Prostate gland (tissue), 2 donors: ENCODE measurements at places on chromosomes 6 and 20.
A peak's percentile ranks its signal among the peaks of the same experiment; 100 is the strongest.

GRCh38 chr6:23435798-23436197 is 690.2 kb upstream of the NRSN1 start:
- no peaks in the 10 kb centered on the region for H3K4me1 ChIP-seq
- no peaks in the 10 kb centered on the region for H3K36me3 ChIP-seq
- DNase-seq = no peak
- no peak overlapping the region for H3K27ac ChIP-seq
- H3K4me3 ChIP-seq = no peak overlapping the region

GRCh38 chr6:105401247-105402089 is 1.4 kb downstream of the PREP start:
- H3K4me1 ChIP-seq = no peaks in the 10 kb centered on the region
- H3K27me3 ChIP-seq = no peaks in the 10 kb centered on the region
- no peaks in the 10 kb centered on the region for H3K36me3 ChIP-seq
- no peak overlapping the region for H3K4me3 ChIP-seq
- H3K27ac ChIP-seq = no peak overlapping the region

- H3K27me3 ChIP-seq = no peaks in the 10 kb centered on the region
- H3K36me3 ChIP-seq = no peaks in the 10 kb centered on the region
- H3K4me1 ChIP-seq = no peaks in the 10 kb centered on the region
- no peak overlapping the region for H3K4me3 ChIP-seq
Measured at GRCh38 chr6:98486057-98486456, 348.3 kb upstream of the POU3F2 start.

- no peaks in the 10 kb centered on the region for H3K27me3 ChIP-seq
- no peaks in the 10 kb centered on the region for H3K4me1 ChIP-seq
- DNase-seq = no peak
- no peaks in the 10 kb centered on the region for H3K36me3 ChIP-seq
Measured at GRCh38 chr6:81031416-81031815, 721.1 kb downstream of the TENT5A start.

DNA sequence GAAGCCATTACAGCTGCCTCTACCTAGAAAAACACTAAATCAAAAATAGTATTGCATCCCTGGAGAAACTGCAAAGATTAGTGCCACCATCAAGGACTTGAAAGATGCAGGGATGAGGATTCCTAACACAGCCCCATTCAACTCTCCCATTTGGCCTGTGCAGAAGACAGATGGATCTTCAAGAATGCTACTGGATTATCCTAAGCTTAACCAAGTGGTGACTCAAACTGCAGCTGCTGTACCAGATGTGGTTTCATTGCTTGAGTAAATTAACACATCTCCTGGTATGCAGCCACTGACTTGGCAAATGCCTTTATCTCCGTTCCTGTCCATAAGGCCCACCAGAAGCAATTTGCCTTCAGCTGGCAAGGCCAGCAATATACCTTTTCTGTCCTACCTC is 117.4 kb downstream of the TBC1D32 start:
- no peak overlapping the region for H3K27ac ChIP-seq
- no peaks in the 10 kb centered on the region for H3K27me3 ChIP-seq
- H3K36me3 ChIP-seq = no peaks in the 10 kb centered on the region
- H3K4me3 ChIP-seq = no peak overlapping the region

GRCh38 chr6:62626661-62627060 is 340.6 kb upstream of the KHDRBS2 start:
- H3K27ac ChIP-seq = no peak overlapping the region
- no peak overlapping the region for H3K4me3 ChIP-seq
- H3K4me1 ChIP-seq = no peaks in the 10 kb centered on the region
- no peak for DNase-seq

DNA sequence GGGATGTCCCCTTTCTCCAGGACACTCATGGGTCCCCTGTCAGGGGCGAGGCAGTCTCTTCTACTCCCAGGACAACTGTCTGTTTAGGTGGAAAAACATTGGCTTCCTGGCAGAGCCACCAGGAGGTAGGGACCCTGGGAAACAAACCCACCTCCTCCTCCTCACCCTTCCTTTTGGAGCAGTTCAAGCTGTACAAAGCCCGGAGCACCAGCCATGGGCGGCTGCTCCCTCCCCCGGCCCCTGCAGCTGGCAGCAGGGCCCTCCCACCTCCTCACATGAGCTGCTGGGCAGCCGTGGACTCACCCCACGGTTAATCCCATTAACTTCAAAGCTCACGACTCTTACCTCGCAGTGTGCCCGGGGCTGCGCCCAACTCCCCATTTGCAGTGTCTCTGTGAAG is 48.6 kb downstream of the CDH4 start:
- H3K36me3 ChIP-seq = no peaks in the 10 kb centered on the region
- no peak overlapping the region for H3K27ac ChIP-seq
- no peaks in the 10 kb centered on the region for H3K27me3 ChIP-seq
- no peak overlapping the region for H3K4me3 ChIP-seq
- no peaks in the 10 kb centered on the region for H3K4me1 ChIP-seq

- no peak overlapping the region for H3K4me3 ChIP-seq
- H3K27ac ChIP-seq = no peak overlapping the region
- no peak for DNase-seq
- H3K36me3 ChIP-seq = no peaks in the 10 kb centered on the region
- peaks cover 7% of the 10 kb centered on the region for H3K4me1 ChIP-seq
Measured at GRCh38 chr20:19778404-19778803, 20.3 kb downstream of the RIN2 start.

GRCh38 chr20:51702556-51702955 is 65.6 kb downstream of the ATP9A start:
- peaks cover 3% of the 10 kb centered on the region for H3K4me1 ChIP-seq
- no peaks in the 10 kb centered on the region for H3K36me3 ChIP-seq
- H3K27ac ChIP-seq = no peak overlapping the region
- no peak for DNase-seq

DNA sequence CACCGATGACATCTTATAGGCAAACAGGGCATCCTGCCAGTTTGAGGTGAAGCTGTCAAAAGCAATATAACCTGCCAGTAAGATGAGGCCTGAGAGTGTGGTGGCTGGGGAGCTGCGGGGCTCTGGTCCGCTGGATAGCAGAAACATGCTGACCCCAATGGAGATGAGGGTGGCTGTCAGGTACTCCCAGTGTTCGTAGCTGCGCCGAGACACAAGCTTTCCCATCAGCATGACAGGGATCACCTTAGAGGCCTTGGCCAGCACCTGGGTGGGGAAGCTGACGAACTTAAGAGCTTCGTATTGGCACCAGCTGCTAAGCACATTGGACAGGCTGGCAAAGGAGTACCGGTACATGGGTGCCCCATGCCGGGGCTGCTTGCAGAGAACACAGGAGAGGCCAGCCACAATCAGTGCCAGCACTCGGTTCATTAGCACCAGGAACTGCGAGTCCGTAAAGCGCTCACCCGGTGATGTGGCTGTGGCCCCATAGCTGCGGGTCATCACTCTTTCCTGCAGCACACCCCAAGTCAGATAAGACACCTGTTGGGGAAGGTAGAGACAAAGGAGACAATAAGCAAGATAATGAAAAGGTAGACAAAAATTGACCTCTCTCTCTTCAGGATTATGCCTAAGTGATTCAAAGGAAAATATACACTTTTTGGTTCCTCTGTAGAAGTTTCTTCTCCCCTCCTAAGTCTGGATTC is 2.1 kb downstream of the SLC35B2 start:
- no peak for DNase-seq
- peaks cover 7% of the 10 kb centered on the region for H3K4me1 ChIP-seq
- peaks cover 26% of the 10 kb centered on the region for H3K36me3 ChIP-seq

DNA sequence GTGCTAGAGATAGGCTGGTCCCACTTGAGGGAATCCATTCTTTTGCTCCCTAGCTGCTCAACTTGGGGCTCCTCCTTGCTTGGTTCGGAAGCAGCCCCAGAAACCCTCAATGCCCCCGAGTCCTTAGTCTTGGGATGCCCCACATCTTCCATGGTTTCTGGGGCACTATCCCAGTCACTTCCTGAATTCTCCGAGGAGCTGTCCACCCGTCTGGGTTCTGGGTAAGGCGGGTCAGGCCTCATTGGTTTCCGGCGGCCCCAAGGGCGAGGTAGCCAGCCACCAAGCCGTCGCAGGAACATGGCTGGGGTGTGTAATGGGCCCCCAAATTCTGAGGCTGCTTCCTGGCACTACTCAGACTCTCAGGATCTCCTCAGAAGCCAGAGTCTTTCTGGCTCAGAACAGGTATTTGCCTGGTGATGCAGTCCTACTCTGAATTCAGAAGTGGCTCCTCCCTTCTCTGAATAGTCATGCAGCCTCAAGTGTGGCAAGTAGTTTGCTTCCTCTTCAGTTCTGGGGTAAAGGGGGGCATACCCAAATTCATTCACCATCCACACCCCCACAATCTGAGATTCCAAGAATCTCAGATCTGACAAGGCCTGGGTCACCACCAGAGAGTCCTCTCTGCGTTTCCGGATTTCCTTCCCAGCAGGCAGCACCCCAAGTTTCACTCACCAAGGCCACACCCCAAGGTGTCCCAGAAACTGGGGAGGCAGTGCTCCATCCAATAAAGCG is 763 bp downstream of the C6orf47 start:
- H3K27ac ChIP-seq = peak overlapping the region; percentile 76
- no peaks in the 10 kb centered on the region for H3K27me3 ChIP-seq
- peak overlapping the region; percentile 57 for H3K4me3 ChIP-seq
- H3K4me1 ChIP-seq = peaks cover 24% of the 10 kb centered on the region
- no peaks in the 10 kb centered on the region for H3K36me3 ChIP-seq

GRCh38 chr6:17013701-17014100 is 88.1 kb upstream of the STMND1 start:
- no peaks in the 10 kb centered on the region for H3K27me3 ChIP-seq
- no peaks in the 10 kb centered on the region for H3K36me3 ChIP-seq
- peak overlapping the region; percentile 50 for H3K27ac ChIP-seq

- H3K27me3 ChIP-seq = no peaks in the 10 kb centered on the region
- no peak overlapping the region for H3K27ac ChIP-seq
- DNase-seq = no peak
Measured at GRCh38 chr6:168597471-168597875, 156.5 kb downstream of the SMOC2 start.

- no peak overlapping the region for H3K4me3 ChIP-seq
- H3K27ac ChIP-seq = no peak overlapping the region
- no peaks in the 10 kb centered on the region for H3K36me3 ChIP-seq
- H3K4me1 ChIP-seq = no peaks in the 10 kb centered on the region
- no peaks in the 10 kb centered on the region for H3K27me3 ChIP-seq
Measured at GRCh38 chr6:30035784-30036183, 25.3 kb upstream of the POLR1H start.

DNA sequence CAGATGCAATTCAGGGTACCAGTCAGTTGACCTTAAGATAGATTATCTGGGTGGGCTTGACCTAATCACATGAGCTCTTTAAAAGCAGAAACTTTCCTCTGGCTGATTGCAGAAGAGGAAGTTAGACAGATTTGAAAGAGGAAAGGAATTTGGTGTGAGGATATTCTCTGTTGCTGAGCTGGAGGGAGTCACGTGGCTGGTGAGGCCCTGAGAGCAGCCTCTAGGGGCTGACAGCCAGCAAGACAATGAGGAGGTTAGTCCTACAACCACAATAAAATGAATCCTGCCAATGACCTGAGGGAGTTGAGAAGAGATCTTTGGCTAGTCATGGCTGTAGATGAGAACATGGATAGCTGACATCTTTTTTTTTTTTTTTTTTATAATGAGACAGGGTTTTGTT is 87.0 kb upstream of the B3GAT2 start:
- no peak for DNase-seq
- no peaks in the 10 kb centered on the region for H3K27me3 ChIP-seq
- H3K4me1 ChIP-seq = no peaks in the 10 kb centered on the region

- no peaks in the 10 kb centered on the region for H3K36me3 ChIP-seq
- DNase-seq = no peak
- H3K4me3 ChIP-seq = no peak overlapping the region
- no peak overlapping the region for H3K27ac ChIP-seq
- no peaks in the 10 kb centered on the region for H3K27me3 ChIP-seq
Measured at GRCh38 chr6:73341335-73341734, 12.7 kb downstream of the DPPA5 start.

DNA sequence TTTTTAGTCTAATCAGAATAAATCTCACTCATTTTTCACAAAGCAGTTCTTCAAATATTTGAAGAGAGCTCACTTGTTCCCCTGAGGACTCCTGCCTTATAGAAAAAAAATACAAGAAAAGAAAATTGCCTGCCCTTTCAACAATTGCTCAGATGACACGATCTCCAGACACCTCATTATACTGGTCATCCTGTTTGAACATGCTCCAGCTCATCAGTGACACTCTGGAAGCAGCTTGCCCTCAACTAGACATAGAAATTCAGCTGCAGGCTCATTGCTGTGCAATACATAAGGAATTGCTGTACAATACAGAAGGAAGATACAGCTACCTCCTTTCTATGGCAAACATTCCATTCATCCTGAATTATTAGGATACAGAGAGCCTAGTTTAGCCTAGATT is 73.1 kb downstream of the OPN5 start:
- H3K4me3 ChIP-seq = no peak overlapping the region
- H3K4me1 ChIP-seq = no peaks in the 10 kb centered on the region
- no peak overlapping the region for H3K27ac ChIP-seq
- H3K36me3 ChIP-seq = no peaks in the 10 kb centered on the region

- no peak overlapping the region for H3K27ac ChIP-seq
- no peaks in the 10 kb centered on the region for H3K27me3 ChIP-seq
- no peak overlapping the region for H3K4me3 ChIP-seq
- no peak for DNase-seq
- H3K4me1 ChIP-seq = no peaks in the 10 kb centered on the region
Measured at GRCh38 chr6:160221423-160221822, 37.2 kb downstream of the SLC22A2 start.

DNA sequence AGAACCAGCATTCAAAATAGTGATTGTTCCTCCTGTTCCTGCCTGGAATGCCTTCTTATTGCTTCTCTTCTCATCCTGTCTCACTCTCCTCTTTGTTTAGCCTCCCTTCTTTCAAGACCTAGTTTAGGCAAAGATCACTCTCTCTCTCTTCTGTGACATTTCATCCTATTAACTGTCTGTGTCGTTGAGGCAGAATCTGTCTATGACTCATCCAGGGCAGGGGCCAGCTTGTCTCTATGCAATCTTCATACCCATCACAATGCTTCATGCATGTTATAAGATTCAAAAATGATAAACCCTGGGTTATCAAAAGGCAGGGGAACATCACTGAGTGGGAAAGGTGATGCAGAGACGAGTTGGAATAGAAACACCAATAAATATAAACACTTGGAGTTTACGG is 32.2 kb upstream of the FOXA2 start:
- DNase-seq = no peak
- H3K27me3 ChIP-seq = peaks cover 8% of the 10 kb centered on the region
- H3K4me1 ChIP-seq = no peaks in the 10 kb centered on the region
- no peaks in the 10 kb centered on the region for H3K36me3 ChIP-seq
- no peak overlapping the region for H3K4me3 ChIP-seq

DNA sequence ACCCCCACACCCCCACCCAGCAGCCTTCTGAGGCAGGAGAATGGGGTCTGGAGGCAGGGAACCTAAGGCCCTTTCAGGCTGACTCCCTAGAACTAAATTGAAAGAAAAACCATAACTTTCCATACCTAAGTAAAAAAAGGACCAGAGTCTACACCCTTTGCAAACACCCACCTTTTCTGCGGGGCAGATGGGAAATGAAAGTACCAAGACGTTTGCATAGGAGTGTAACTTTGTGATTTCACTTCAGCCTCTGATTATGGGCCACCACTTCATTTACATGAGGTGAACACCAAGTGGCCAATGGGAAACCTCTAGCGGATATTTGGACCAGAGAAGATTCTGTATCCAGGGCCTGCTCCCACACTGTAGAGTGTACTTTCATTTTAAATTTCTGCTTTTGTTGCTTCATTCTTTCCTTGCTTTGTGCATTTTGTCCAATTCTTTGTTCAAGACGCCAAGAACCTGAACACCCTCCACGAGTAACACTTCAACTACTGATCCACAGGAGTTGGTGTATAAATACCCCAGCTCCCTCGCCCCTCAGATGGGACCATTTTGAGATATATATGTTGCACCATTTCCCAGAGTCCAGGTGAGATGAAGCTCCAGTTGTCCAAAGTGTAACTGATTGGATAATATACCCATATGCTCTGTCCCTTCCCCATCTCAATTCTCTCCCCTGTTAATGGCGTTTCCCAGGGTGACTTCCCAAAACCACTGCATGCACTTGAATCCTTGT is 18.9 kb upstream of the SRSF6 start:
- H3K27me3 ChIP-seq = no peaks in the 10 kb centered on the region
- no peaks in the 10 kb centered on the region for H3K36me3 ChIP-seq
- H3K27ac ChIP-seq = no peak overlapping the region
- no peak overlapping the region for H3K4me3 ChIP-seq
- no peak for DNase-seq
